ENCODE measurements at places on chromosomes 3 and 15.

DNA sequence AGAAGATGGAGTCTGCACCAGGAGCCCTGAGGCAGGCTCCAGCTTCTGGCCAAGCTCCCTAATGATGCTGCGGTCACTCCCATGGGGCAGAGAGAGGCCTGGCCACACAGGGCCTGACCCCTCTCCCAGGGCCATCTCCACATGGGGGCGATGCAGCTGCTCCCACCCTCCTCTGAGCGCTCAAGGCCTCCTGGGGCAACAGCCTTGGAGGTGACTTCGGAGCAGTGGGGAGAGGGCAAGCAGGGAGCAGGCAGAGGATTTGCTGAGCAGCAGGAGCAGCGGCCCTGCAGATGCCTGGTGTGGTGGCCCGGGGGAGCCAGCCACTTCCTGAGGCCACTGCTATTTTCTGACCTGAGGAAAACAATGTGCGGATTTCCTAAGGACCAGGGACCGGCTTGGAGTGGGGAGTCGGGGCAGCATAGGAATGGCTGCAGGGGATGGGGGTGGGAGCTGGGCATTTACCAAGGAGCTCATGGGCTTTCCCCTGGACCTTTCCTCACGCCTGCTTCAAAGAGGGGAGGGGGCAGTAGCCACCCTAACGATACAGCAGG lies 81.6 kb upstream of the RPL32 start:
- no peak for DNase-seq

- no peak for DNase-seq
Measured at GRCh38 chr3:55873523-55874254, 386.6 kb upstream of the WNT5A start.

GRCh38 chr3:88362428-88362827 lies 212.7 kb downstream of the C3orf38 start:
- no peak for DNase-seq

DNA sequence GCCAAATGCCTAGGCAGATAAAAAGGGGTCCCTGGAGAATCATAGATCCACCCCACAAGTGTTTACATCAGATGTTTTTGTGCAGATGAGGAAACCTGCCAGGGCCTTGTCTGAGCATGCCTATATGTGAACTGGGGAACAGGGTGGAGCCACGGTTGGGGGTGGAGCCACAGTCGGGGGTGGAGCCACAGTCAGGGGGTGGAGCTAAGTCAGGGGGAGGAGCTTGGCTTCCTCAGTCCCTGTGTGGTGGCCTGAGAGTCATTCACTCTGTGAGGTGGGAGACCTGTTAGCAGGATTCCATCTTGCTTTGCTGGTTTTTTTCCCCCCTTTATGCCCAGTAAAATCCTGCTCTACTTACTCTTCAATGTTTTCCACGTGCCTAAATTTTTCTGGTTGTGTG lies 57.8 kb upstream of the TGFBR2 start:
- no peak for DNase-seq

DNA sequence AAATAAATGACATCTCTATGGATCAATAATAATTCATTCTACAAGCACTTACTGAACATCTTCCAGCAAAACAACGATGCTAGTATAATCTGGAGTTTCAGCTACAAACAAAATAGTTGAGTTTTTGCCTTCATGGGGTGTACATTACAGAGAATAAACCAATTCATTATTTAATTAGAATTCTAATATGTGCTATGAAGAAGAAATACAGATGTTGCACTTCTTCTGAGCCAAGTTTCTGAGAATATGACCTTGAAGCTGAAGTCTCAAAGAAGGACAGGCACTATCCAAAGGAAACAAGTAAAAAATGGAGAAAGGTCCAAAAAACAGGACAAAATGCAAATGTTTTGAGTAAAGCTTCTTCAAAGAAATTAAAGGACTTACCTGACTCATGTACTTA lies 94.2 kb downstream of the SENP7 start:
- DNase-seq: no peak

- no peak for DNase-seq
Measured at GRCh38 chr3:72458375-72458774, 389.9 kb downstream of the SHQ1 start.

DNA sequence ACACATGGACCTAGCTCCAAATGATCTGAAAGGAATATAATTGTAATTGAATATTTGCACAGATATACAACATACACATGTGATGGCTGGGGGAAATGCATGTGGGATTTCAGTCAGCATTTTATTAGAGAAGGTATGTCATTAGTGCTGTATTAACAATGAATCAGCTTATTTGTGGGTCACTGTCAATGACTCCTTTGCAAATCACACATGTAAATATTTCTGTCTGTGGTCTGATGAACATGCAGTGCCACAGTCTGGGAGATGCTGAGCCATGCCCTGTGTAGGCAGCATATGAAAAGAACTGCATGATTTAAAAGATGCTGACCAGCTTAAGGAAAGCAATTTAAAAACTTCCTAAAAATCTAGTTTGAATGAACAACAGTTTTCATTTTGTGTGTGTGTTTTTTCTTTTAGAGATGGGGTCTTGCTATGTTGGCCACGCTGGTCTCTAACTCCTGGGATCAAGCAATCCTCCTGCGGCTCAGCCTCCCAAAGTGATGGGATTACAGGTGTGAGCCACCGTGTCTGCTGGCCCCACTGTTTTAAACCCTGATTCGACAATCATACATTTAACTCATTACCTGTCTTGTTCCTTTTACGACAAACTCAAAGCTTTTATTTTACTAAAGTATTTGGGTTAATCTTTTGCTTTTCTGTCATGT lies 803 bp upstream of the B3GNT5 start:
- DNase-seq: no peak

GRCh38 chr3:13069495-13069894 lies 3.7 kb downstream of the IQSEC1 start:
- no peak for DNase-seq

DNA sequence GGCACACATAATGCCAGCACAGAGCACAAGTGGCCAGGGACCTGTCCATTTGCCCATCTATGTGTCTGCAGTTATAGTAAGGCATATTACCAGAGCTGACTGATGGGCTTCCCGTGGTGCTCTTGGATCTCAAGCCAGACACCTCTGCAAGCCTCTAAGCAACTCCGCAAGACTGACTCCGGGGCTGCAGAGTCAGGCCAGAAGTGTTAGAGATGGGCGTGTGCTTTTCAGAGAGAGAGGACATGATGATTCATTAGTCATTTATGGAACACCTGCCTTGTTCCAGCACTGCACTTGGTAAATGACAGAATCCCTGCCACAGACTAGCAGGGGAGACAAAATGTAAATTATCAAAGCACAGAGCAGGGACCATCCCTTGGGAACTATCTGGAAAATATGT lies 559.0 kb downstream of the PDCD6IP start:
- no peak for DNase-seq

- no peak for DNase-seq
Measured at GRCh38 chr3:49616491-49616941, 57.6 kb upstream of the APEH start.

GRCh38 chr15:52417521-52417920 lies 111.2 kb downstream of the MYO5A start:
- DNase-seq: no peak

GRCh38 chr3:1228289-1228688 lies 135.5 kb downstream of the CNTN6 start:
- DNase-seq: no peak

- DNase-seq: no peak
Measured at GRCh38 chr3:113890256-113890900, 51.8 kb downstream of the GRAMD1C start.

- DNase-seq: no peak
Measured at GRCh38 chr3:71244153-71244825, 339.2 kb downstream of the FOXP1 start.

DNA sequence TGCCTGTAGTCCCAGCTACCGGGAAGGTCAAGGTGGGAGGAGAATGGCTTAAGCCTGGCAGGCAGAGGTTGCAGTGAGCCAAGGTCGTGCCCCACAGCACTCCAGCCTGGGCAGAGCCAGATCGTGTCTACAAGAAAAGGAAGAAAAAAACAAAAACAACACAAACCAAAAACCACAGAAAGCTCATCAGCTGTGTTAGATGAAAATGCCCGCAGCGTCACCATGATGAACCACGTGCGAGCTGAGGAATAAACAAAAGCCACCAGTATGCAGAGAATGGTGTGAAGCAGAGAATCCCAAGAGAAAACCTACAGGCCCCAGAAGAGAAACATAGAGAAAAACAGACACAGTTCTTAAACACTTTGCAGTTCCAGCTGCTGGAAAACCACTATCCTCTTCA lies 19.7 kb upstream of the TM4SF19 start:
- DNase-seq: no peak

GRCh38 chr15:65743637-65744252 lies 48.3 kb downstream of the DENND4A start:
- no peak for DNase-seq
